ENCODE measurements at places on chromosomes 4 and X. TPM values are rescaled to one million over a fixed set of nuclear protein-coding genes. Genes with fewer than 3 reads are reported as not detected.
A peak's percentile ranks its signal among the peaks of the same experiment; 100 is the strongest.

The CXCL1 gene
- total RNA-seq = 0.35 TPM

GRCh38 chr4:7532043-7532442 lies 97.3 kb upstream of the PSAPL1 start:
- no peak for DNase-seq
- H3K4me1 ChIP-seq = no peaks in the 10 kb centered on the region
- H3K36me3 ChIP-seq = no peaks in the 10 kb centered on the region
- H3K4me3 ChIP-seq = no peak overlapping the region
- H3K27ac ChIP-seq = no peak overlapping the region

- H3K27me3 ChIP-seq = no peaks in the 10 kb centered on the region
- H3K36me3 ChIP-seq = no peaks in the 10 kb centered on the region
- no peaks in the 10 kb centered on the region for H3K4me1 ChIP-seq
- no peak overlapping the region for H3K27ac ChIP-seq
Measured at GRCh38 chr4:106601519-106601918, 232.9 kb upstream of the GIMD1 start.

DNA sequence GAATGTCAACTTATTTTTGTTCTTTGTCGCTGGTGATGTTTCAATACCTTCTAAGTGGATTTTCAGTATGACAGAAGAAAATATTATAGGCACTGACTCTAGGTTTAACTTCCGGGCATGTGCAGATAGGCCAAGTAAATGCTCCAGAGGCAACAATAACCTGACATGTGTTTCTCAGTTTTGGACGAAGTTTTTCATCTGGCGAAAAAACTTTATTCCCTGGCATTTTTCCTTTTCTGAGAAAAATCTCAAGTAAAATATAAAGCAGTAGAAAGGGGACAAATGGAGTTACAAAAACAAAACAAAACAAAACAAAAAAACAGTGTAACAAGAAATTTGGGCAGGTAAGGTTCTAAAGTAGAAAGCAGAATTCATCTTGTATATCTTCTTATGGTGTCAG lies 173.5 kb downstream of the ANTXR2 start:
- no peak overlapping the region for H3K4me3 ChIP-seq
- H3K36me3 ChIP-seq = no peaks in the 10 kb centered on the region
- no peak overlapping the region for H3K27ac ChIP-seq
- H3K4me1 ChIP-seq = no peaks in the 10 kb centered on the region

DNA sequence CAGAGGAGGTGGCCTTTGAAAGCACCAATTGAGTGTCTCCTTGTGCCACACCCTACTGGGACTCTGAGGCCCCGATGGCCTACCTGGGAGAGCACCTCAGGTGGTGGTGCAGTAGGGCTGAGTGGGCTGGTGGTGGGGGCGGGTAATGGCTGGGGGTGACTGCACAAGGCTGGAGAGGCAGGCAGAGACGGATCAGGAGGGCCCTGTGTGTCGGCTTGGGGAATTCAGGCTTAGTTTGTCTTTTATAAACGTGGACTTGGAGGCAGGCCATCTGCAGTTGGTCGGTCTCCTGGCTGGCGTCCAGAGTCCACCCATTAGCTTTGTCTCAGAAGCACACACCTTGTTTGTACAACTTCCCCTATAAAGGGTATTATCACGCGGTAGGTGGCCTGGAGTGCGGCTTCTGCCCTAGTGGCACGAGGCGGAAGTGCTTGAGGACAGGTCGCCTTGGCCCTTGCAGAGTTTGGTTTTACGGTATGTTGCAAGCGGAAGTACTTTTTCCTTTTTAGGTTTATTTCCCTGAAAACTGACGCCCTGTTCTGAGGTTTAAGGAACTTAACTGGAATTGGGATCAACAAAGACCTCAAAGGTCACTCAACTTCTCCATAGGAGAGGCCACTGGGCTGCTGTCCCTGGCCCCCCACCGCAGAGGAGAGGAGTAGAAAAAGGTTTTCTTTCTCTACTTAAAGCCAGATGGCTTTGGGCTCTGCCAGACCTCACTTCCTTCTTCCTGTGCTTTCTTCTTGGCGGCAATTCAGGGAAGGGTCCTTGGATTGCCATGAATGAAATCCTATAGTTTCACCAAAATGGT lies 8.0 kb downstream of the TBC1D14 start:
- no peaks in the 10 kb centered on the region for H3K27me3 ChIP-seq
- peak overlapping the region; percentile 11 for H3K27ac ChIP-seq
- DNase-seq = peak; percentile 57
- no peaks in the 10 kb centered on the region for H3K36me3 ChIP-seq
- peaks cover 36% of the 10 kb centered on the region for H3K4me1 ChIP-seq

The ADH1B gene
- 12.6 TPM for total RNA-seq
